Esophagus squamous epithelium (tissue), 5 donors: ENCODE measurements at places on chromosomes 2 and 18.

- no peak for DNase-seq
Measured at GRCh38 chr2:219967247-219968245, 340.1 kb downstream of the SLC4A3 start.

DNA sequence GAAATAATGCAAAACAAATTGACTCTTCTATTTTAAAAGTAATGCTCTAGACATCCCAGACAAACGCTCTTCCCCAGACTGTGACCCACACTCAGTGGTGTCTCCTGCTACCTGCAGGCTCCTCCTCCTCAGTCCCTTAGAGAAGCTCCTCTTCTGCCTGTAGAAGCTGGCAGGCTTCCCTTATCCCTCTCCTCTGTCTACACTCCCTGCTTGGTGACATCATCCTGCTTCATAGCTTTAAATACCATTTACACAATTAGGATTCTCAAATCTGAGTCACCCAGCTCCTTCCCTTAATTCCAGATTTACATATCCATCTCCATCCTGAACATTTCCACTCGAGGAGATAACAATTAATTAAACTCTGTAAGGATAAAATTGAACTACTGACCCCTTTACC is 167.9 kb downstream of the FBXO15 start:
- DNase-seq: no peak

GRCh38 chr18:59971871-59972428 is 72.2 kb downstream of the PMAIP1 start:
- no peak for DNase-seq

- no peak for DNase-seq
Measured at GRCh38 chr2:16899958-16900357, 234.3 kb upstream of the CYRIA start.

GRCh38 chr2:209977386-209978239 is 24.8 kb upstream of the RPE start:
- no peak for DNase-seq

GRCh38 chr2:54456612-54457322 is 640 bp downstream of the SPTBN1 start:
- no peak for DNase-seq

DNA sequence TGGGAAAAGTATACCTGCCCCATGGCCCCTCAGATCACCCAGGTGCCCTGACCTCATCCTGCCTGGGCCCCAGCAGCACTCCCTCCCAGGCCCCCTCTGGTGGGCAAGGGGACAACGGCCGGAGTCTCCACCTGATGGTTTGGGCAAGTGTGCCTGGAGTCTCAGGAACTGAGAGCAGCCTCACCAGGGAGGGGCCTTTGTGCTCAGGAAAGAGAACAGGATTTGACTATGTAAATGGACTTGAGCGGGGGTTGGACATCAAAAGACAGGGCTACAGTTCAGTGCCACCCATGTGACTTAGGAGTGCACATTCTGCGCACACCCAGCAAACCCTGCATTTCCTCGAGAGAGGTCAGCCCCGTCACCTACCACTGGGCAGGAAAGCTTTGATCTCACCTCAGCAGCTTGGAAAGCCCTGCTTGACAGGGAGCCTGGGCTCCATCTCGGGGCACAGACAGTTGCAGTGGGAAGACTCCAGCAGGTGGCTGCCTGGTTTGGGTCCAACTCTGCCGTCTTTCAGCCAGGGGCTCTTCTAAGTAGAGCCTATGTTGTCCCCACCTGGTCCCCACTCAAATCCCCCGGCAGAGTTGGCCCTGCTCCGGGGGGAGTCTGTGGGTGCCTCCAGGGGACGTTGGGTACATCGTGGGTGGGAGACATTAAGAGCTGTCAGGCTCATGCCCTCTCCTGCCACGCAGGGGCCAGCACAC is 3.3 kb downstream of the INPP5D start:
- no peak for DNase-seq

GRCh38 chr18:54848121-54848520 is 19.8 kb downstream of the RAB27B start:
- no peak for DNase-seq

GRCh38 chr2:100852447-100852846 is 32.5 kb downstream of the NPAS2 start:
- DNase-seq: no peak

GRCh38 chr2:10236571-10237391 is 65.9 kb upstream of the HPCAL1 start:
- no peak for DNase-seq

DNA sequence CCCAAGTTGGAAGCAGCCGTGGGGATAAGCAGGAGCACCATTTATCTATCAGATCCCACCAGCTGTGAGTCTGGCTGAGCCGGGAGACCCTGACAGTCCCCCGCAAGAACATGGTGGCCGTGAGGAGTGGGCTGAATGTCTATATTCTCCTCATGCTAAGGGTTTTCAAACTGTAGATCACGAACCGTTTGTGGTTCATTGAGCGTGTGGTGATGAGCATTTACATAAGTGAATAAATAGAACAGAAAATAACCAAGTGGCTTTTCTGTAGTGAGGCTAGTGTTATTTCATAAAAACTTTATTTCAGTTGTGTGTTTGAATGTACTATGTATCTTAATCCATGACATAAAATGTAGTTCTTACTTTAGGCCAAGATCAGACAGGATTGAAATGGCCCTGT is 190.2 kb upstream of the APCDD1 start:
- DNase-seq: no peak

- DNase-seq: no peak
Measured at GRCh38 chr18:28366676-28367075, 189.7 kb upstream of the CDH2 start.

DNA sequence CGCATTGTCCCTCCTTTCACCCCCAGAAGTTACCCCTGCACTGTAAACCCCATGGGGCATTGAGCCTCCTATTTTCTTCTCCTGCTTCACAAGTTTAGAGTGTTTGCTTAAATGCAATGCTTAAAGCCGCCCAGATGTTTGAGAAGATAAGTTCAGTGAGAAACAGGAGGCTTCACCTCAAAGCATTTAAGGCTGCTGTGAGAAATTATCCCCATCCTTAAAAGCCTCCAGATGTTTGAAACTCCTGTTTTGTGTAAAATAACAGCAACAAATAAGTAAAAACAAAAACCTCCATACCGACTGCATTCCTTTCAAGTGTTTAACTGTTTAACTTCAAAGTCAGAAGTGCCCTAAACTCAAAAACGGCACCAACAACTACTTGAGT is 81.8 kb downstream of the RTP5 start:
- DNase-seq: no peak

DNA sequence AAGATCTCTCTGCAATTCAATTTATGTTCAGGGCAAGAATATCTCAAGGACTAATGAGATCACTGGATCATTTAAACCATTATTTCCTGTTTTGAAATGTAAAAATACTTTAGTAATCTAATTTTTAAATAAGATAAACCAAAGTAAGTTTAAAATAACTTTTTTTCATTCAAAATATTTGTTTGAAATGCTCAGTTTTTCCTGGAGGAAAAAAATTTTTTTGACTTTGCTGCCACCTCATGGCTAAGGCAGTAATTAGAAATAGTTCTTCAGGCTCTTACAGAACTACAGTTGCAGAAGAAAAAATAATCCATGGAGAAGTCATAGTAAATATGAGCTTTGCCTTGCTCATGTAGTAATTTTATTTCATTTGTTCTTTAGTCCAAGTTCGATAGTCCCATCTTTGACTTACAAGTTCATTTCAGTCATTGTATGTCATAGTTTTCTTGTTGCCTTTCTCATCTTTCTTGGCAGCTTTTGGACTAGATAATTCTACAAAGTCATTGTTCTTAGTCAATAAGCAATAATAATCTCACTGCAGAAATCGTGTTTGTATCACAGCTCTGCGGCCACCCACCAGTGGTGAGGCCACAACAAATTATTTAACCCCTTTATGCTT is 127.4 kb downstream of the DPP4 start:
- no peak for DNase-seq

- no peak for DNase-seq
Measured at GRCh38 chr2:178927173-178927572, 120.0 kb upstream of the TTN start.

DNA sequence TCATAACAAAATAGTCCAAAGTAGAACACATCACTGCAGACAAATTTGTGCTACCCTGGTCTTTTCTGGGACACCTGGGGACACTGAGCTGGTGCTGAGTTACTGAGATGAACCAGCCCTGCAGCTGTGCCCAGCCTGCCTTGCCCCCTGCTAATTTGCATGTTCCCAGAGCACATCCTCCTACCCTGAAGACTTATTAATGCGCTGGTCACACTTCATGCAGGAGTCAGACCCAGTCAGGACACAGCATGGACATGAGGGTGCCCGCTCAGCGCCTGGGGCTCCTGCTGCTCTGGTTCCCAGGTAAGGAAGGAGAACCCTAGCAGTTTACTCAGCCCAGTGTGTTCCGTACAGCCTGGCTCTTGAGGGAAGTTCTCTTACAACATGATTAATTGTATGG is 1518.3 kb downstream of the RPIA start:
- DNase-seq: no peak

DNA sequence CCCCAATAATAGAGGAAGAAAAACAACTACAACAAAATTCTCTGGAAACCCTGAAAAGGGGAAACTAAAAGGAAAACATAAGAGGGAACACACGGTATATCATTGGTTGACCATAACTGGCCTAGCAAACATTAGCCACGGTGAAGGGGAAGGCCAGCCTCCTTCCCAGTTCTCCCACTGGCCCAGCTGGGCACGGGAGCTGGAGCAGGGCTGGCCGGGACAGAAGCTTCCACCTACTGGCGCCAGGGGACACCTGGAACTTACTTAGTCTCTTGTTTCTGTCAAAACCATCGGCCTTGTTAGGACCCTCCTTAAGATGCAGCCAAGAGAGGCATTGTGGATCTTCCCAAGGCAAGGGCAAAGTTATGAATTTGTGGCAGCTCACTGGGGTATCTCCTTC is 56.1 kb upstream of the DLGAP1 start:
- no peak for DNase-seq

- DNase-seq: no peak
Measured at GRCh38 chr2:17752246-17752645, 1.4 kb downstream of the SMC6 start.

DNA sequence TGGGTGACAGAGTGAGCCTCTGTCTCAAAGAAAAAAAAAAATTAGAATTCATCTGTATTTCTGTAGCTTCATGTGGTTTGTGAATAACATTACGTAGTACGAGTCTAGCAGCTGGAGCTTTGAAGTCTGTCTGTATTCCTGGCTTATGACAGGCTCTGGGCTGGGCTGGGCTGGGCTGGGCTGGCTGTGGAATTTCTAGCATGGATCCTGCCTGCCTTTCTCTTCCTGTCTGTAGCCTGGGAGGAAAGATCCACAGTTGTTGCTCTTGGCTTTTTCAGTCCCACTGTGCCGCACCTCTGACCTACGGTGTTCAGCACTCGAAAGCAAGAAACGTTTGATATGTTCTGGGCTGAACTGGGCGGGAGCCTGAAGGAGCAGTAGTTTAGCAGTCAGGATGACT is 55.4 kb downstream of the BOLA3 start:
- DNase-seq: no peak

DNA sequence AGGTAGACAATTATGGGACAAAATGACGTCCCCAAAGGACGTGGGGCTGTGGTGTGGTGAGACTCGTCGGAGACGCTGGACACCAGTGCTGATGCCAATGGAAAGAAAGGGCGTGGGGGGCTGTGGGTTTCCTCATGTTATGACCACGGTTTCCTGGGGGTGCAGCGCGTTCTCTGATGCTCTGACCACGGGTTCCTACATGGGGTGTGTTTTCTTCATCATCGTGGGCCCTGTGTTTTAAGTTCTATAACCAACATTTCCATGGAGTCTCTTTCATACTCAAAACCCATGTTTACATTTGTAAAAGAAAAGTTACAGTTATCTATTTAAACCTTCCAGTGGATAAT is 141.6 kb downstream of the RTP5 start:
- no peak for DNase-seq

GRCh38 chr2:134957477-134957876 is 38.9 kb downstream of the CCNT2 start:
- DNase-seq: no peak

DNA sequence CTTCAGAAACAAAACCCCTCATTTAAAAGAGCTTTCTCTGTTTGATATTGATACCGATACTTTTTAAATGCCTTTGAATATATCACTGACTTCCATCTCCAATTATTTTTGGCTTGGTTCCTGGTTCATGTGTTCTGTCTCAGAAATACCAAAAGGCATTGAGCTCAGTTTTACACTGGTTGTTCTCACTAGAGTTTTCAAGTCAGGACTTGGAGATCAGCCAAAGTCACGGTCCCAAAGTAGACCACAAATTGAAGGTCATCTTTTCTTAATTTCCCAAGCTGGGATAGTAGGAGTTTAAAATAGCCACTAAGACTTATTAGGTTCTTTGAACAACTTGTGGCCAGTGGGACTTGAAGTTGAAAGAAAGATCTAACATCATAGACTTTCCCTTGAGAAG is 24.2 kb downstream of the DHRS9 start:
- no peak for DNase-seq

DNA sequence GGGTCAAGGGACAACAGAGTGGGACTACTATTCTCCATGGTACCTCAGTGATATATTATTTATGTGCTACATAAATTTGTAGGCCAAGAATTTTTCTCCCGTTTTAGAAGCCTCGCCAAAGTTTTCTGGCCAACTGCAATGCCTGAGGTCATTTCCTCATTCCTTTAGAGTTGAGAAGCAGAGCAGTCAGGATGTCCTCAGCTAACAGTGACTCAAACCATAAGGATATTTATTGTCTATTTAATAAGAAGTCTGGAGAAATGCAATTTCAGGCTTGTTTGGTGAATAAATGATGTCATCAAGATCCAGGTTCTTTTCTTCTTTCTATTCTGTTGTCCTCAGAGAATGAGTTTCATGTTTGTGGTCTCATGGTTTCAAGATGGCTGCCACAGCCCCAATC is 91.0 kb downstream of the ADCYAP1 start:
- DNase-seq: no peak

- no peak for DNase-seq
Measured at GRCh38 chr2:144495227-144496091, 24.5 kb downstream of the ZEB2 start.

DNA sequence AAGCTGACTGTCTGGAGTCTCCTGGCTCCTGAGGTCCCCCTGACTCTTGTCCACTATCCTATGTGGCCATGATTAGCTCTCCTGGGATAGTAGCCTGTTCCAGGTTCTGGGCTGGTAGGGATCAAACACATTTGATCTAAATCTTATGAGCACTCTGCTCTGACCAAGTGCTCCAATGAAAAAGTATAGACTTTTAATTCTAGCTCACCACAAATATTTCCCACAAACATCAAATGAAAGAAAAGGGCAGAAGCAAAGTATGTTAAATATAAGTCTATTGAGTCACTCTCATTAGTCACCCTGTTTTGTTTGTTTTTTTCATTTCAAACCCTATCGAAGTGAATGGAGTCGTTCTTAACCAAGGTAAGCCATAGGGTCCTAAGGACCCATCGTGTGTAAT is 39.7 kb upstream of the NEDD4L start:
- no peak for DNase-seq

GRCh38 chr2:15315411-15315810 is 245.7 kb downstream of the NBAS start:
- no peak for DNase-seq

GRCh38 chr18:11506856-11507255 is 102.5 kb upstream of the SLC35G4 start:
- no peak for DNase-seq
